Cardiac muscle cell (in vitro differentiated cells and primary cell): ENCODE measurements at places on chromosomes 2 and 18. TPM values are rescaled to one million over a fixed set of nuclear protein-coding genes. Genes with fewer than 3 reads are reported as not detected.
A peak's percentile ranks its signal among the peaks of the same experiment; 100 is the strongest.

DNA sequence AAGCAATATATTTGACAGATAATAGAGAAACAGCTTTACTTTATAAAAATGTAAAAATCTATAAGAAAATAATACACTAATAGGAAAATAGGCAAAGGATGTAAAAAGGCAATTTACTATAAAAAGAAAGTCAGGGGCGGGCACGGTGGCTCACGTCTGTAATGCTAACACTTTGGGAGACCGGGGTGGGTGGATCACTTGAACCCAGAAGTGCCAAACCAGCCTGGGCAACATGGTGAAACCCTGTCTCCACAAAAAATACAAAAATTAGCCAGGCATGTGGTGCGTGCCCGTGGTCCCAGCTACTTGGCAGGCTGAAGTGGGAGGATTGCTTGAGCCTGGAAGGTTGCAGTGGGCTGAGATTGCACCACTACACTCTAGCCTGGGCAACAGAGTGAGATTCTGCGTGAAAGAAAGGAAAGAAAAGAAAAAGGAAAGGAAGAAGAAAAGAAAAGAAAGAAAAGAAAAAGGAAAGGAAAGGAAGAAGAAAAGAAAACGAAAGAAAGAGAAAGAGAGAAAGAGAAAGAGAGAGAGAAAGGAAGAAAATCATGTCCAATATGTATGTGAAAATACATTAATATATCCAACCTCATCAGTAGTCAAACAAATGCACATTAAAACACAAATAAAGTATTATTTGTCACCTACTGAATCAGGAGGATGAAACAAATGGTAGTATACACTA is 65.1 kb downstream of the ADD2 start:
- no peak for DNase-seq

Gene TRIM43
- not detected in 2 replicates for total RNA-seq

Gene POTEC
- total RNA-seq, result not detected in 2 replicates

GRCh38 chr2:100522430-100522829 is 40.4 kb upstream of the PDCL3 start:
- DNase-seq, result no peak

Gene FAM110C
- 0.60 and 1.1 TPM in 2 replicates for total RNA-seq

DNA sequence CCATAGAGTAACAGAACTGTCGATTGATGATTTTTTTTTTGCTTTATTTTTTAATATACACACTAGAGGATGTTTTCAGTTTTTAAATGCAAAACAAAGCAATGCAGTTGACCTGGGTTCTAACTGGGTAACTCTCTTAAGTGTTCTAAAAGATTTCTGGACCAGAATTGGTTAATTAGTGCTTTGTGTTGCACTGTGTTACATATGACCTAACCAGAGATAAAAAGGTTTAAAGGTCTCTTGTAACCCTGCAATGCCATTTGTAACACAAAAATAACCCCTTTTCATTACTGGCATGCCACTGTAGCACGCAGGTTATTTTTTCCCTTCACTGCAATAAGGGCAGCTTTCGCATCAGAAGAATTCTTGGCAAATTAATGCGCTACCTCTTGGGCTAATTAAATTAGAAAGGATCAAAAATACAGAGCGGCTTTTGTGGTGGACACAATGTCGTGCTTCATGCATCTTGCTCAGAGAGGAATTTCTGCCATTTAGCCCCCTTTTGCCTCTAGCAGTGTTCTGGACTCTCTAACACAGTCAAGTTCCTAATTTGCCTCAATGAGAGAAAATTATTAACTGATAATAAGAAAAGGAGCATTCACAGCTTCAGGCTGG is 250.8 kb upstream of the ZEB2 start:
- DNase-seq, result no peak

DNA sequence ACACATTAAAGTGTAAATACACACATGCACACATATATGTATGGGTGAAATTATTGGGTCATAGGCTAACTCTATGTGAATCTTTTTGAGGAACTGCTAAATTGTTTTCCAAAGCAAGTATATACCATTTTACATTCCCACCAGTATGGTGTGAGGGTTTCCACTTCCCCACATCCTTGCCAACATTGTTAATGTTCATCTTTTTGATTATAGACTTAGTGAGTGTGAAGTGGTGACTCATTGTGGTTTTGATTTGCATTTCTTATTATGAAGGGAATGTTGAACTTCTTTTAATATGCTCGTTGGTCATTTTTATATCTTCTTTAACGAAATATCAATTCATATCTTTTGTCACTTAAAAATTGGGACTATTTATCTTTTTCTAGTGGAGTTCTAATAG is 181.8 kb upstream of the GCFC2 start:
- no peak for DNase-seq

GRCh38 chr2:111116843-111117597 is 3.7 kb upstream of the BCL2L11 start:
- peak; percentile 78 for DNase-seq

DNA sequence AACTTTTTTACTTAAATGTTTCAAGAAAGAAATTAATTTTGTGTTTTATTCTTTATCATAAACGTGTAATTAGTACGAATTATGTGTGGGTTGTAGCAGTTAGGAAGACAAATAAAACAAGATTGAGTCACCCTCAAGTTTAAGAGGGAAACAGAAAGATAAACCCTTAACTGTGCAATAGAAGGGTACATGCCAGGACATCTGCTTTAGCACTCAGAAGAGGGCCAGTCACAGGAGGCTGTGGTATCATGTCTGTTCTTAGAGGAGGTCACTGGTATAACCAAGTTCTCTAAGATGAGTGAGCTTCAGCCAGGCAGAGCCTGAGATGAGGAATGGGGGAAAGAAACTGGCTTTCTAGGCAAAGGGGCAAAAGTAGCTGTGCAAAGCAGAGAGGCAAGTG is 42.4 kb upstream of the GRHL1 start:
- peak; percentile 50 for DNase-seq

GRCh38 chr2:235638541-235639427 is 144.9 kb downstream of the AGAP1 start:
- DNase-seq, result no peak

- DNase-seq, result peak; percentile 65
These were observed 36.1 kb downstream of the POMC start for GRCh38 chr2:25132299-25132635.

Gene GPR155
- total RNA-seq, result 2.7 and 4.0 TPM in 2 replicates

Gene INHBB
- total RNA-seq, result not detected in 2 replicates

Gene MROH2A
- 0.12 TPM in 1 of 2 replicates, not detected in the other for total RNA-seq

Gene TMEM169
- total RNA-seq, result 1.2 and 1.8 TPM in 2 replicates

DNA sequence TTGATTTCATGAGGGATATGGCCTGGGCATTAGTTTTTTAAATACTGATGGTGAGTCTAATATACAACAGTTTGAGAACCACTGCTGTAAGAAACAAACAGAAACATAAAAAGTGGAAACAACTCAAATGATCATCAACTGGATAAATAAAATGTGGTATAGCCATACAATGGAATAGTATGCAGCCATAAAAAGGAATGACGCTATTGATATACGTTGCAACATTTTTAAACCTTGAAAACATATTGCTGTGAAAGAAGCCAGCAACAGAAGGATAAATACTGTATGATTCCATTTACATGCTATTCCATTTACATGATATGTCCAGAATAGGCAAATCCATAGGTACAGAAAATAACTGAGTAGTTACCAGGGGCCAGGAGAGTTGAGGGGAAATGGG is 6.5 kb downstream of the NFE2L2 start:
- DNase-seq, result no peak

Gene HOXD1
- not detected in 2 replicates for total RNA-seq

GRCh38 chr18:3603421-3604234 is 153.7 kb downstream of the TGIF1 start:
- no peak for DNase-seq

DNA sequence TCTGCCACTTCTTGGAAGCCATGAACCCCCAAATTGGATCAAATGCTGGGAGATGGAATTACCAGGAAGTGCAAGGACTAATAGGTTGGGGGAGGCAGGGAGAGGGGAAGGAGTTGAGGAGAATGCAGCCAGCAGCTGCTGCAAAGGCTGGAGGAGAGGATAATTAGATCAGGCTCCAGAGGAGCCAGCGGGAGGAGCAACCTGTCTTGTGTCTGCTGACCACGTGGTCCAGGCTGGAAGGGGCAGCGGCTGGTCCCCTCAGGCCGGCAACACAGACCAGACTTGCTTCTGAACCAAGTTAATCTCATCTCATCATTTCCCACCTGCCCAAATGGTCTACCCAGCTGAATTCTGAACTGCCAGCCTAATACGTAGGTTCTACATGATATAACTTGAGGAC is 68.3 kb downstream of the MRO start:
- no peak for DNase-seq

Gene PRSS56
- not detected in 2 replicates for total RNA-seq

GRCh38 chr2:136305517-136306192 is 187.7 kb upstream of the CXCR4 start:
- no peak for DNase-seq

- DNase-seq, result no peak
These were observed 167.5 kb downstream of the MCFD2 start for GRCh38 chr2:46748121-46748520.

- DNase-seq, result peak; percentile 58
These were observed 52.2 kb upstream of the PTPRM start for GRCh38 chr18:7514796-7515440.
